Activated T-cell treated with anti-CD3 and anti-CD28 coated beads, Interleukin-2, amount 50 U/mL, for 72 hours (primary cell): ENCODE measurements at places on chromosomes 12 and 14. TPM values are rescaled to one million over a fixed set of nuclear protein-coding genes. Genes with fewer than 3 reads are reported as not detected.
A peak's percentile ranks its signal among the peaks of the same experiment; 100 is the strongest.

GRCh38 chr14:59768855-59769375, 101.7 kb downstream of the RTN1 start:
- no peaks in the 10 kb centered on the region for H3K27me3 ChIP-seq
- no peak overlapping the region for H3K27ac ChIP-seq
- no peaks in the 10 kb centered on the region for H3K36me3 ChIP-seq
- no peak for DNase-seq
- H3K4me1 ChIP-seq: no peaks in the 10 kb centered on the region

DNA sequence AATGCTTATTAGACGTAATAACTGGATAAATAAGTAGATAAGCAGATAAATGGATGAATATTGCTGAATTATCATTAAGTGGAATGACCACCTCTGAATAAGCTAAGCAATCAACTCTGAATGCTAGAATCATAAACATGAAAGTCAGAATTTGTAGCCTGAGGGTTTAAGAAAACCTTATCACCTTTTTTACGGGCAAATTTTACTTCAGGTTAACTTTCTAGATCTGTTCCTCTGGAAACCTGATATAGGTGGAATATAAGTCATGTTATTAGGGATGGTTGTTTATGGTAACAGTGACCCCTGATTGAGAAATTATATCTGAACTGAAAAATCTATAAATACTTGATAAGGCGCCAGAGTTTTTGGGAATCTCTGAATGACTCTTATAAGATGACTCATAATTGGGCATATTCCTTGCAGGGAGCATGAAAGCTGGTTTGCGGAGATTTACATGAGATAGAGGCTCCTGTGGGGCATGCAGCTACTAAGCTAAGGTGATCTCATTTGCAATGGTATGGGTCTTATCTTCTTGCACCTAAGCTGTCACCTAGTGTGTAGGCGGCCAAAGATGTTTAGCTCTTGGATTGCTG, 12.1 kb downstream of the SPX start:
- no peak overlapping the region for H3K27ac ChIP-seq
- no peak overlapping the region for H3K4me3 ChIP-seq
- no peaks in the 10 kb centered on the region for H3K36me3 ChIP-seq
- H3K4me1 ChIP-seq: peaks cover 28% of the 10 kb centered on the region

GRCh38 chr12:61538951-61539350, 721.3 kb upstream of the USP15 start:
- no peaks in the 10 kb centered on the region for H3K4me1 ChIP-seq
- H3K36me3 ChIP-seq: no peaks in the 10 kb centered on the region
- DNase-seq: no peak
- no peak overlapping the region for H3K4me3 ChIP-seq
- H3K27ac ChIP-seq: no peak overlapping the region

DNA sequence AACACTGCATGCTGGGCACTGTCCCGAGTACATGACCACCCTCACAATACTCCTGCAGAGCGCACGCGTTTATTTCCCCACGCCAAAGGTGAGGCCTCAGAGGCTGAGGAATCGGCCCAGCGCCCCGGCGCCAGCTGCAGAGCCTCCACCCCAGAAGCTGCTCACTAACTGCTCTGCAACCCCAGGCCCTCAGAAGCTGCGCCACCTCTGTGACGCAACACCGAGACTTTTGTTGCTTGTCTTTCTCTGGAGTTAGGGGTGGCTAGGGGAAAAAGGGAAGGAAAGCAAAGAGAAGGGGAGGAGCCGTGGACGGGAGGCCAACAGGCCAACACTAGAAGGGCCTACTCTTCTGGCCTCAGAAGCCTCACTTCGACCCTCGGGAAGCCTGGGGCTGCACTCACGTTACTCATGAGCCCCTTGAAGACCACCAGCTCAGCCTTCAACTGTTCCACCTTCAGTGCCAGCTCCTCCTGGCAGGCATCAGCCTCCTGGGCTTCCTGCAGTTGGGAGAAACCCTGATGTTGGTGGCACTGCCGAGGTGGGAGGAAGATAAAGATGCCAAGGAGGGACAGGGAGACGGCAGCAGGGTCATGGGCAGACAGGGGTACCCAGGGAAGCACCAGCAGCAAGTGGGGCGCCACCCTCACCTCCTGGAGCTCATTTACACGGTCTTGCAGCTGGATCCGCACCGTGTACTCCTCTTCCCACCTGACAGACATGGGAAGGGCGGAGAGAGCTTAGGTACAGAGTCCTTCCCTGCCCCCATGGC, 5.4 kb downstream of the IFFO1 start:
- DNase-seq: no peak
- H3K36me3 ChIP-seq: peaks cover 20% of the 10 kb centered on the region
- H3K4me1 ChIP-seq: peaks cover 48% of the 10 kb centered on the region
- H3K4me3 ChIP-seq: no peak overlapping the region
- no peaks in the 10 kb centered on the region for H3K27me3 ChIP-seq
- H3K27ac ChIP-seq: no peak overlapping the region

The BHLHE41 gene
- not detected for total RNA-seq

GRCh38 chr12:97752129-97752528, 289.5 kb downstream of the RMST start:
- H3K27me3 ChIP-seq: no peaks in the 10 kb centered on the region
- no peaks in the 10 kb centered on the region for H3K36me3 ChIP-seq
- DNase-seq: no peak
- H3K27ac ChIP-seq: no peak overlapping the region
- no peak overlapping the region for H3K4me3 ChIP-seq

DNA sequence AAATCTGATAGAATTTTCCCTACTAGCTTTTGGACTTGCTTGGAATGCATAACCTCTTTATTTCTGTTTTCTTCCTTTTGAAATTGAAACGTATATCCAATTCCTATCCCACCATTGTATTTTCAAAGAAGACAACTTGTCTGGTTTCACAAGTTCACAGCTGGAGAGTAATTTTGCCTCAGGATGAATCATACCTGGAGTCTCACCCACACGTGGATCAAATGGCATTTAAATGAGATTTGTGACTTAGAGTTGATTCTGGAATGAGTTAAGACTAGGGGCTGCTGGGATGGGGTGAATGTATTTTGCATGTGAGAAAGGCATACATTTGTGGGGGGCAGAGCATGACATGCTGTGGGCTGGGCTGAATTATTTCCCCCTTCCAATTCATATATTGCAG, 516.5 kb upstream of the MGAT4C start:
- no peak overlapping the region for H3K4me3 ChIP-seq
- H3K36me3 ChIP-seq: no peaks in the 10 kb centered on the region
- H3K27ac ChIP-seq: no peak overlapping the region
- DNase-seq: no peak

- DNase-seq: no peak
- no peaks in the 10 kb centered on the region for H3K36me3 ChIP-seq
- H3K27ac ChIP-seq: no peak overlapping the region
- H3K4me3 ChIP-seq: no peak overlapping the region
- peaks cover 78% of the 10 kb centered on the region for H3K4me1 ChIP-seq
Observed at GRCh38 chr12:92107621-92108131, 38.0 kb downstream of the BTG1 start.

DNA sequence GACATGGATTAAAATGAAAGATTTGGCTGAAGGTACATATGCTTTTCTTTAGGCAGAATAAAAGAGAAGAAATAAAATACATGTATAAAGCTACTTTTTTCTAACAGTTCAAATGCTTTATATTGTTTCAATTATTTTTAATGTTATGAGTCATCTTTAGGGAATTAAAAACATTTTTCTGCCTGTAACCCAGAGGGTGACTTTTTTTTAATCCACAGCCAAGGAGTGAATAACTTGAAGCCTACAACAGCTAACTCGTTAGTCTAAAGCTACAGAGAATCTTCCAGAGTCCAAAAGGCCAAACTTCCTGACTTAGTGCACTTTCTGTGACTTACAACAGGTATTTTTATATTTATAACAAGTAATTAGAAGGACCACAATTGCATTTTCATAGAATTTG, 151.6 kb downstream of the SEC23A start:
- no peaks in the 10 kb centered on the region for H3K36me3 ChIP-seq
- no peaks in the 10 kb centered on the region for H3K27me3 ChIP-seq

DNA sequence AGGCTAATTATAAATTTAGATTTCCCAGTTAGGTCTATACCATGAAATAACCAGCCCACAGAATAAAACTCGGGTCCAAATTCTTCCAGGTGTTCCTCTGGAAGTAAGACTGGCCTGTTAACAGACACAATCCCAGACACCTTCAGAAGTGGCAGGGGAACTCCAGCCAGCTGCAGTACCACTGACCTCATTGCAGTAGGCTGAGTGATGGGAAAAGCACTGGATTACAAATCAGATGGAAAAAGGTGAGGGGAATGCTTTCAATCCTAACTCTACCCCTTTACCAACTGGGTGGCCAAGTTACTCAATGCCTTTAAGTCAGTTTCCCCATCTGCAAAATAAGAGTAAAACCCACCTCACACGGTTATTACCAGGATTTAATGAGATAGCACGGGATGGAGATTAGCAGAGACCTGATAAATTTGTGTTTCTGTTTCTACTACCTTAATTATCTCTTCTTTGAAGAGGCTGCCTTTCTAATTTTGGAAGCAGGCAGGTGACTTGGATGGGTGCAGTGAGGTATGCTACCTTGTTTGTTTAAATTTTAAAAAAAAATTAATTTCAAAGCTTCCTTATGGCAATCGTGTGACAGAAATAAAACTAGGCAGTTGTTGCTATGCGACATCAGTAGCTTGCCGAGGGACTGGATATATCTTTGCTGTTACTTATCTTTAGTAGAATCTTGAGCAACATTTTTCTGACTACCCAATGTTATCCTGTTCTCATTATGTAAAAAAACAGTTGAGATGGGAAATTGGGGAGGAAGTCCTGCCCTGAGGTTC, 167.3 kb upstream of the GRIN2B start:
- H3K27me3 ChIP-seq: peaks cover 3% of the 10 kb centered on the region
- H3K4me3 ChIP-seq: no peak overlapping the region
- no peaks in the 10 kb centered on the region for H3K4me1 ChIP-seq
- no peak overlapping the region for H3K27ac ChIP-seq

- H3K4me3 ChIP-seq: peak overlapping the region; percentile 15
- H3K27me3 ChIP-seq: peaks cover 50% of the 10 kb centered on the region
- DNase-seq: no peak
- peaks cover 5% of the 10 kb centered on the region for H3K4me1 ChIP-seq
- no peak overlapping the region for H3K27ac ChIP-seq
- no peaks in the 10 kb centered on the region for H3K36me3 ChIP-seq
Observed at GRCh38 chr12:120388691-120389481, 19.9 kb upstream of the MSI1 start.

The RNF212B gene
- not detected for total RNA-seq

GRCh38 chr14:91996948-91997371, 42.9 kb downstream of the TRIP11 start:
- H3K27me3 ChIP-seq: no peaks in the 10 kb centered on the region
- no peak for DNase-seq
- H3K27ac ChIP-seq: peak overlapping the region; percentile 78
- peaks cover 3% of the 10 kb centered on the region for H3K36me3 ChIP-seq
- H3K4me1 ChIP-seq: peaks cover 48% of the 10 kb centered on the region
- no peak overlapping the region for H3K4me3 ChIP-seq

DNA sequence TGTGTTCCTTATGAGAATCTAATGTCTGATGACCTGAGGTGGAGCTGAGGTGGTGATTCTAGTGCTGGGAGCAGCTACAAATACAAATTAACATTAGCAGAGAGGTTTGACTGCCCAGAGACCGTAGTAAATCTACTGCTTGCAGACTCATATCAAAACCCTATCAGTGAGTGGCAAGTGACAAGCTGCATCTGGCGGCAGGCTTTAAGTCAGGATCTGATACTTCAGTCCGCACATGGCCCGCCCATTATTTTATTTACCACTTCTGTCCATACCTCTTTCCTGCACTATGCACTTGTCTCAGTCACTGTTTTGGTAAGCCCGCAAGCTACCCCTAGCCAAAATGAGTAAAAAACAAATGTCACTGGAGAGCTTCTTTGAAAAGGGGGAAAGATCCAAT, 11.4 kb downstream of the CEP128 start:
- H3K27ac ChIP-seq: peak overlapping the region; percentile 55
- no peak for DNase-seq
- H3K4me1 ChIP-seq: peaks cover 43% of the 10 kb centered on the region

DNA sequence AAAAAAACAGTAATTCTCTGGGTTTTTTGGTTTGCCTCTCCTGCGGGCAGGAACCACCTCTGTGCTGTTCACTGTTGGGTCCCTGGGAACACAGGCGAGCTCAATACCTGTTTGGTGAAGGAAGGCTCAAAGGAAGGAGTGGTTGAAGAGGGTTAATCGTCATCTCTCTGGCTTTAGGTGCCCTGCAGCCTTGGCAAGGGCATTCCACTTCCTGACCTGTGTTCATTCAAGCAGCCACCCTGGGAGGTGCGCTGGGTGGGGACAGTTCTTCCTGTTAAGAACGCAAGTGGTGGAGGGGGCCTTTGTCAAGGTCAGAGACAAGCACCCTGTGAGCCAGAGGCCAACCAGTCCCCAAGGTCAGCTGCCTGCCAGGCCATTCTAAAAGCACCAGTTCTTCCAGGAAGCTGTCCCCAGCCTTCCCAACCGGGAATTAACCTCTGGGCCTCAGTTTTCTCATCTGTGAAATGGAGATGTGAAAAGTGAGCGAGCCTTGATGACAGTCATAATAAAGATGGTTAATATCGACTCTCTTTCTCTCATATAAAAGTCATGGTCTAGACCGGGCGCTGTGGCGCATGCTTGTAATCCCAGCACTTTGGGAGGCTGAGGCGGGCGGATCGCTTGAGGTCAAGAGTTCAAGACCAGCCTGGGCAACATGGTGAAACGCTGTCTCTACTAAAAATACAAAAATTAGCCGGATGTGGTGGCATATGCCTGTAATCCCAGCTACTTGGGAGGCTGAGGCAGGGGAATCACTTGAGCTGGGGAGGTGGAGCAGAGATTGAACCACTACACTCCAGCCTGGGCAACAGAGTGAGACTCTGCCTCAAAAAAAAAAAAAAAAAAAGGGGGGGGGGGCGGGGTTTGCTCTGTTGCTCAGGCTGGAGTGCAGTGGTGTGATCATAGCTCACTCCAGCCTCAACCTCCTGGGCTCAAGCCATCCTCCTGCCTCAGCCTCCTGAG, 6.1 kb downstream of the RHOF start:
- peak; percentile 54 for DNase-seq
- no peaks in the 10 kb centered on the region for H3K27me3 ChIP-seq
- peaks cover 30% of the 10 kb centered on the region for H3K36me3 ChIP-seq
- H3K4me1 ChIP-seq: peaks cover 94% of the 10 kb centered on the region

DNA sequence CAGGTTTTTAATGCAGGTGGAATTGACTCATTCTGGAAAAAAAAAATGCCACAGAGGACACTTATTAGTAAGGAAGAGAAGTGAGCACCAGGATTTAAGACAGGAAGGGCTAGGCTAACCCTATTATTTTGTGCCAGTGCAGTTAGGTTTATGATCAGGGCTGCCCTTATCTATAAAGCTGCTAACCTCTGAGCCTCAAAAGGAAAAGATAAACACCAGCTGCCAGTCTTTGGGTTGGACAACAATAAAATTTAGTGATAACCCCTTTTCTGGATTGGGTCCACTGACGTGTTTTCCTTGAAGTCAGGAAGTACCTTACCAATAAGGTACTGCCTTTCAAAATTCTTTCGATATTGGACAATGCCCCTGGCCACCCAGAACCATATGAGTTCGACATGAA, 128.9 kb downstream of the NUBPL start:
- no peaks in the 10 kb centered on the region for H3K27me3 ChIP-seq
- no peaks in the 10 kb centered on the region for H3K4me1 ChIP-seq
- no peak overlapping the region for H3K4me3 ChIP-seq
